ENCODE measurements at places on chromosomes 6 and 20.

GRCh38 chr6:106227612-106228507 lies 97.7 kb downstream of the ATG5 start:
- DNase-seq, result no peak

DNA sequence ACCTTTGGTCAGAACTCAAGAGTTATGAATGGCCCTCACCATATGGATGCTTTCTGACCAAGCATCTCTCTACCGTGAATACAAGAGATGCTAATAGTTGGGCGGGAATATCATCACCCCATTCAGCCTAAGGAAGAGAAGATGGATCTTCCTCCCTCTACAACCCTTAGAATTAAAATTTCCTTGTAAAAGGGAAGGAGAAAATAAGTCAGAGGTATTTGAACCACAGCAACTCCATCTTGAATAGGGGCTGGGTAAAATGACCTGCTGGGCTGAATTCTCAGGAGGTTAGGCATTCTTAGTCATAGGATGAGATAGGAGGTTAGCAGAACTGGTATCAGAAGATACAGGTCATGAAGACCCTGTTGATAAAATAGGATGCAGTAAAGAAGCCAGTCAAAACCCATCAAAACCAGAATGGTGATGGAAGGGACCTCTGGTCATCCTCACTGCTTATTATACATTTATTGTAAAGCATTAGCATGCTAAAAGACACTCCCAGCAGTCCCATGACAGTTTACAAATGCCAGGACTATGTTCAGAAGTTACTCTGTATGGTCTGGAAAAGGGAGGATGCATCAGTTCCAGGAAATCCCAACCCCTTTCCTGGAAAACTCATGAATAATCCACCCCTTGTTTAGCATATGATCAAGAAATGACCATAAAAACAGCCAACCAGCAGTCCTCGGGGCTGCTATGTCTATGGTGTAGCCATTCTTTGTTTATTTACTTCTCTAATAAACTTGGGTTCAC lies 101.2 kb downstream of the DTNBP1 start:
- no peak for DNase-seq

DNA sequence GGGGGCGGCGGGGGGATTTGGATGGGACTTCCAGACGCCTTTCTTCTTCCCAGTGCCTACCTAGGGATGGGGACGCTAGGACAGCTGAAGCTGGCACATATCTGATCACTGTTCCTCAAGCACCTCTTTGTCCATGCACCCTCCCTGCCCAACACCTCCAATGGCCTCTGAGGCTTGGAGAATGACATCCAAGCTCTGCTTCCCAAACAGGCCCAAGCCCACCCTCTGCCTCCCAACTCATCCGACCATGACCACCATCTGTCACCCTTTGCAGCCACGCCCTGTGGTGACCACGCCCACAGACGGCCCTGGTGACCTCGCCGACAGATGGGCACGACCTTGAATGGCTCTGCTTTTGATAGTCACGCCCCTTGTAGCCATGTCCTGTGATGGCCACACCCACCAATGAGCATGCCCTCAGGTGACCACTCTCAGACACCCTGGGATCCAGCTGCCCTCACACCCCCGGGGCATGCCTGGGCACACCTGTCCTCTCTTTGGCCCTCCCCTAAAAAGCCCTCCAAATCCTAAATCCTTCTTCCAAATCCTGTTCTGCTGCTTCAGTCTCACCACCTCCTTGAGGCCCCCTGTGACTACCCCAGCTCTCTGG lies 51.0 kb downstream of the SSR1 start:
- no peak for DNase-seq

GRCh38 chr6:107574856-107575255 lies 84.9 kb downstream of the SOBP start:
- no peak for DNase-seq

DNA sequence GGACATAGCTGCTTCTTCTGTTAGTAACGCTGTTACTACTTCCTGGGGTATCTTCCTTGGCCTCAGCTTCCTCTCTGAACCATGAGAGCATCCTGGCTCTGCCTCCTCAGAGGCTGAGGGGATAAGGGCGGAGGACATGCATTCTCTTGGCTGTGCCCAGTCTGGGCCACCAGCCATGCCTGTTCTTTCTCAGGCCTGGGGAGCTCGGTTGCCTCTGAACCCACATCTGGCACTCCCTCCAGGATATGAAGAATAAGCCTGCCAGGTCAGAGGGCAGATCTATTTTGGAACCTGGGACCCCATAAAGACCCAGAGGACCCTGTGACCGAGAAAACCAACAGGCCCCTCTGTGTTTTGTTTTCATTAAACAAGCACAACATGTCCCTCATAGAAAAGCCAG lies 6.6 kb upstream of the ANGPT4 start:
- no peak for DNase-seq

DNA sequence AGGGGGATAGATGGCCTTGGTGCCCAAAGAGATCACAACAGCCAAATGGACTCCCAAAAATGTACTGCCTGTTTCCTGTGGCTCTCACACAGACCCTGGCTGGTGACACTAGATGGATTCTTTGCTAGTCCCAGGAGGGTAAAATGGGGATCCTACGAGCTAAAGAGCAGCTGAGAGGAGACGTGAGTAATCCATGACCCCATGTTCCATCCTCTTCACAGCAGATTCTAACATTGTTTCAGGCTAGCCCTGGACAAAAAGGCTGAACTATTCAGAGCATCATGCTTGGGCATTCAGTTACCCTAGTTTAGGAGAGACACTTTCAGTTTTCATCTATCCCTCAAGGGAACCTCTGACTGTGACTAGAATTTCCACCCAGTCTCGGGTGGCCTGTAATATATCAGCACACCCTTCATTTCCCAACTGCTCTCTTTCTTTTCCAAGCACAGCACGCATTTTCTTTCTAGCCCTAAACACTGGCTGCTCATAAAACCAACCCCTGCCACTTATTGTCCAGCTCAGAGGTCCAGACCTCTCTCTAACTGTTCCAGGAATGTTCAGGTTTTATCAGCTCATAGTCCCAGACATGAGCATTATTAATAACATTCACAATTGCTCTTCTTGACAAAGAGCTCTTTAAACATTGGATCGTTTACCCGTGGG lies 48.5 kb downstream of the SLC22A1 start:
- DNase-seq, result no peak

GRCh38 chr6:137272403-137272802 lies 53.2 kb upstream of the IFNGR1 start:
- DNase-seq, result no peak

DNA sequence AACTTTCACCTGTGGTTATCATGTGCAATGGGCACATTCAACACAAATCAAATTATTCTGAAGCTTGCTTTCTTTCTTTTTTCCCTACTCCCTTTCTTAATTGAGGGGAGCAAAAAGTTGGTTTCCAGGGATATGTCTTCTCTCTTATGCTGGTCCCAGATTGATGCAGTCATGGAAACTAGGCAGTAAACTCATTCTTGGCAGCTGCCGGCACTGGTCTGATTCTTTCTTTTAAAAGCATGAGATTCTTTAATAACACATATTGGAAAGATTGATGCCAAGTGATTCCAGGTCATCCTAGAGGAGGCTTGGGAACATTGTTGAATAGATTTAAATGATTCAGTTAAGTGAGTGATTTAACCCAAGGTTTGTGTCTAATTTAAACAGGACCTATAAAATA lies 29.0 kb downstream of the PTPRA start:
- DNase-seq, result no peak

DNA sequence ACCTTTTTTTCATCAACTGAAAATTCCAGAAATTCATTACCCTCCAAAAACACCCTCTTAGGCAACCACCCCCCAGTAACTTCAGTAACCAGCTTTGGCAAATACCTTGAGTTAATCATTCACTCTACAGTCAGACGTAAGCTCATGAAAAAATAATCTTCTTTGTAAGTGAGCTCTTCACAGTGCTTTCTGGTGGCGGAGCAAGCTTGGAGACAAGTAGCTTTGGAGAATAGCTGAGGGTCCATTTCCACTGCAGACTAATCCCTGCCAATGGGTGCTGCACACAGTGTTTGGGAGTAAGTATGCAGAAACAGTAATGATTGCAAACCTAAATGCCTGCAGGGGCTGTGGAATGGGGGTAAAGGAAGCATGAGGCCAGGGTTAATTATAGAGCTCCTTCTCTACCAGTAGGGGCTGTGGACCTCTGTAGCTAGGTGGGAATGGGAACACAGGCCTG lies 56.8 kb upstream of the HINT3 start:
- DNase-seq, result no peak

Data from gastrocnemius medialis (tissue), 4 donors.